DMS 273 treated with DMSO at 0.1 percent for 48 hours (cell line): ENCODE measurements at places on chromosomes 2 and 18.
A peak's percentile ranks its signal among the peaks of the same experiment; 100 is the strongest.

- no peak for DNase-seq
Measured at GRCh38 chr2:166424841-166425240, 49.1 kb upstream of the SCN9A start.

GRCh38 chr2:234839285-234839684 is 112.5 kb upstream of the SH3BP4 start:
- DNase-seq = no peak

DNA sequence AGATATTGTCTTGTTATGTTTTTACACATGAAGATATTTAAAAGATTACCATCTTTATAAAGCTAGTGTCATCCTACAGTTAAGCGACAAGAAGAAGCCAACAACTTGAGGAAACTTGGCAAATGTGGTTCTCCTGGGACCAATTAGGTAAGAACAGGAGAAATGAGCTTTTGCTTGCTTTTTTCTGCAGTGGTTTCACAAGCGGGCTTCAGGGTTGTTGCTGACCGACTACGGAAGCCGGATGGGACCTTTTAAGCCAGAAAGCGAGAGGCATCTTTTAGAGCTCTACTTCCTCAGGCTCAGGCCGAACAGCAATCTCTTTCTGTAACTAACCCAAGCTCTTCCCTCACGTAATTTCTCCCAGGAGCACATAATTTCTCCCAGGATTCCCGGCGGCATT is 256.5 kb downstream of the CNTNAP5 start:
- no peak for DNase-seq

DNA sequence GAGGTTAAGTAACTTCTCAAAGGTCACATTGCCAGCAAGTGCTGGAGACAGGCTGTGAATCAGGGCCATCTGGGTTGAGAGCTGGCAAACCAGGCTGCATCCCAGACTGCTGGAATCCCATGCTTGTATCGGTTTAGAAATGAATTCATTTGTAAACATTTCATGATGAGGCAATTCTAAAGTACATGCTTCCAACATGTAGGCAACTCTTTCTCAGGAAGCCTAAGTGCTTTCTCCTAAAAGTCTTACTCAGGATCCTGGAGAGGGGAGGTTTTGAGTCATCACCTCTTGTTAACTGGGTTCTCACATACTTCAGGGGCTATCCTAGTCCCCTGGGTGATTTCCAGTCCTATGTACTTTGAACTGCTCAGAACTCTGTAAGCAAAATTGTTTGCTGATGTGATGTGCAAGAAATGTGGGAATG is 416.5 kb downstream of the MEIS1 start:
- no peak for DNase-seq

DNA sequence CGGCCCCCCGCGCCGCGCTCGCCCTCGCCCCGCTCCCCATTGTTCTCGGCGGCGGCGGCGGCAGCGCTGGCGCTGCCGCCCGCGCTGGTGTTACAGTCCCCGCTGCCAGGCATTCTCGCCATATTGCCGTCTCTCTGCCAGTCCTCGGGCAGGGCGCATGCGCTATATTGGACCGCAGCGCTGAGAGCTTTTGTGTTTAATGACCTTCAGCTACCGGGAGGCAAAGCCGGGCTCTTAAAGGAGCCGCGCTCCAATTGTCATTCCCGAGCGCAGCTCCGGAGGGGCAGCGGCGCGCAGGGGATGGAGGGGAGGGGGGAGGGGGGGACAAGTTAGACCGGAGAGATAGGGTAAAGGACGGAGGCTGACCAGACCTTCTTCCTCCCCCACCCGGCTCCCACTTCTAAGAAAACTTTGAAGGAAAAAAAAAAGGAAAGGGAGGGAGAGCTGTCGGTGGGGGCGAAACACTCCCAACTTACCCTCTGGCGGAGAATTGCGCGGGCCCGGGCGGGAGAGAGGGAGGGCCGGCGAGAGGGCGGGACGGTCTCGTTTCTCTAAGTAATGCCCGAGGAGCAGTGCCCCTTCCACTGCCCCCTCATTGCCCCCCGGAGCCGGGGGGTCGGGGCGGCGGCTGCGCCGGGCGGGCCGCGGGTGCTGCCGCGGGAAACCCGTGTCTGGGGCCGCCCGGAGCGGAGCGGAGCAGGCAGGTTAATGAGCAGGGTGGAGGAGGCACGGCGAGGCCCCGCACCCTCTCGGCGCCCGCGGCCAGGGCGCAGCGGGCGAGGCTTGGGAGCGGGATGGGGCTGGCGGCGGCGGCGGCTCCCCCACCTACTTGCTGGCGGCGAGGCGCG is at the start of gene KCTD1:
Gene KCTD1, minus strand, starts transcription at position 139 of the 848 bp plus-strand sequence. Its CDS starts 17 bp downstream, at position 122.
- DNase-seq = peak; percentile 37

DNA sequence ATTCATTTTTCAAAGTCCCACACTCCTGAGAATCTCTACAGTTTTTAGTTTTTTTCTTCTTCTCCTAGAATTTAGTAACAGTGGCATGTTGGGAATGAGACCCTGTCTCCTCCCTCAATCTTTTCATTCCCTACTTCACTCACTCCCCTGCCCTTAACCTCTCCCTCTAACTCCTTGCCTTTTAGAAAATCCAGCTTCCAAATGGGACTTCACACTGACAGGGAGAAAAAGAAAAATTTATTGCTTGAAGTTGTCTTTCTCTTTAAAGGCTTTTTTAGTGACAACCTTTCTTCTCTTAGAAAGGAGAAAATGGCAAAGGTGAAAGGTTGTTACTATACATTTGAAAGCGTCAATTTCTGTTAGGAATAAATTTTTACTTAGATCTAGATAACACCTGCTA is 359.2 kb downstream of the CDH7 start:
- no peak for DNase-seq

DNA sequence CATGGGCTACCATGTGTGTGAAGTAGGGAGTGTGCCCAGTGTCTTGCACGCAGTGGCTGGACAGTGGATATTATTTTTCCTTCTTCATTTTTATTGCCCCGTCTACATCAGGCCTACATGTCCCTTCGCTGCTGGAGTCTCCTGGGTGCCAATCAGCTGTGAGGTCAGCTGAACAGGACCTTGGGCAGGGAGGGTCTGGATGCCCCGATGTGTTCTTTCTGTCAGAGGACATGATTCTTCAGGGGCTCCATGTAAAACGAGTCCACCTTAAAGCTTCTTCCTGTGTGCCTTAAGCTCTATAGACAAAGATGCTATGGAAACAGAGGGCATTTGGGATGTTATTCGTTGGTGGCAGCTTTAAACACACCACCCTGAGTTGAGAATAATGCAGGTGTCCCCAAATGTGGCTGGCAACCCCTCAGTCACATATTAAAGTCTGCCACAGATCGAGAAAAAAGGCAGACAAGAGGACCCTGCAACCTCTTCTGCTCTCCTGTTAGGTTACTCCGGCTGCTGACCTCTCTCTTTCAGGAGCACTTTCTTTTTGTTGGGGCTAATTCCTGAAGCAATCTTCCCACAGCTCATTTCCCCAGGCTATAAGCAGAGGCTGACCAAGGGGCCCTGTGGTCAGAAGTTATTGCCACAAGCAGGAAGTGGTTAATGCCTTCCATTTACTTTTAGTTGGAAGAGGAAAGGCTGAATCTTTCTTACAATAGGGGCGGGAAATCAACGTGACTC is 20.0 kb downstream of the GREB1 start:
- DNase-seq = no peak

- no peak for DNase-seq
Measured at GRCh38 chr18:58156516-58156915, 112.5 kb downstream of the NEDD4L start.

DNA sequence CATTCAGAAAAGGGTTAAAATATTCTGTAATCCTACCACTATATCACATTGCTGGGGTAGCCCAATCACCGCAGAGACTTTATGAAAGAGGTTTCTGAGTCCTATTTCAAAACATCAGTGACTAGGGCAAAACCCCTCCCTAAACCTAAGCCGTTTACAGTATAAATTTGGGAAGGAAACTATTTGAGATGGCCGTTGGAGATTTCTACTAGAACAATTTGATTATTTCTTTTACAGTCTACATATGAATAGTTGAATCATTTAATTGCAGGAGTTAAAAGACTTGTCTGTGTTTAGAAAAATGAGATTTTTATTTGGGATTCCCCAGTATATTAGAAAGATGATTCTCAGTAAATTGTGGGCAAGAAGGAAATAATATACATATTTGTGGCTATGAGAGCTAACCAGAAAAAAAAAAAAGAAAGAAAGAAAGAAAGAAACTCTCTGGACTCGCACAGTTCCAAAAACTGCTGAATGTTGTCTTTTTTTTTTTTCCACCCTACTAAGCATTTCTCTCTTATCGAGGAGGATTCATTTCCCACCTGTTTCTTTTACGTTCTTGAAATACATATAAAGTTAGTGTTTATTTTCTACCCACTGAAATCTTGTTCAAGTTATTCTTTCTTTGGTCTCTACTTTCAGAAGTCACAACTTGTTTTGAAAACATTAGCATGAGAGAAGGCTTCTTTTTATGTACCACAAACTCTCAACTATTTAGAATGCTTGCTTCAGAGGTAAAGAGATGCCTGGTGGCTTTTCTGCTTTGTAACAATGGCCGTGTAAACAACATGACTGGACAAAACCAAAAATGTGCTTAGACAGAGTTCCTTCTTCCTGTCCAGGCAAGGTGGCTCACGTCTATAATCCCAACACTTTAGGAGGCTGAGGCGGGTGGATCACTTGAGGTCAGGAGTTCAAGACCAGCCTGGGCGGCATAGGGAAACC is 65.9 kb downstream of the BCL2 start:
- no peak for DNase-seq

DNA sequence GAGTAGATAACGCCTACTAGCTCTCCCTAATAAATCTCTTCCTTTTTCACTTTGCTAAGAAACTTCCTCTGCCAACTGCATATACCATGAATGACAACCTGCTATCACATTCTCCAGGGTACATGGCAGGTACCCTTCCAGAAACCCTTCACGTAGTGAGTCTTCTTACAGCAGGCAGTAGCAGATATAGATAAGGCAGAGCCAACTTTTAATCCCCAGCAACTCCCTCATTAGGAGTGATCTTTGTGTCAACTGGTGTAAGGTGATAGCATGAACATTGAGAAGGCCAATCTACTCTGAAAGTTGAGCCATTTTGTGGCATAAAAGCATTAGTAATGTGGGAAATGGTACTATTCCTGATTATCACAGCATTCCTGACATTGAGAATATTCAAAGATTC is 5.7 kb upstream of the STK17B start:
- no peak for DNase-seq

DNA sequence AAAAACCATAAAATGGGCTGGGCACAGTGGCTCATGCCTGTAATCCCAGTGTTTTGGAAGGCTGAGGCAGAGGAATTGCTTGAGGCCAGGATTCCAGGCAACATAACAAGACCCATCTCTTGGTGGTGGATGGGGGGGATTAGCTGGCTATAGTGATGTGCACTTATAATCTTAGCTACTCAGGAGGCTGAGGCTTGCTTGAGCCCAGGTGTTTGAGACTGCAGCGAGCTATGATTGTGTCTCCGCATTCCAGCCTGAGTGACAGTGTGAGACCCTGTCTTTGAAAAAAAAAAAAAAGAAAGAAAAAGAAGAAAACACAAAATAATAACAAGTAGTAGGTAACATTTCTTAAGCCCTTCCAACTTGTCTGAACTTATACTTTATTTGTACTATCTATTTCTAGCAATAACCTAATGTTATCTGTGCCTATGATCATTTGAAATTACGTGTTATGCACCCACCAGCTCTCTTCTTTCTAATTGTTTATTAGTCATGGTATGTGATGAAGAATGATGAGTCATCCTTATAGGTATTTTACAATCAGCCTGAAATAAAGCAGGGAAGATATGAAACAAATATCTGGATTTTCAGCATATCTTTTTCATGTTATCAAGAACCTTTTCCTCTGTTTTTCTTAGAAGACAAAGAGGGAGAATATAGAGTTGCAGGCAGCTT is 129.3 kb upstream of the UNC80 start:
- no peak for DNase-seq

DNA sequence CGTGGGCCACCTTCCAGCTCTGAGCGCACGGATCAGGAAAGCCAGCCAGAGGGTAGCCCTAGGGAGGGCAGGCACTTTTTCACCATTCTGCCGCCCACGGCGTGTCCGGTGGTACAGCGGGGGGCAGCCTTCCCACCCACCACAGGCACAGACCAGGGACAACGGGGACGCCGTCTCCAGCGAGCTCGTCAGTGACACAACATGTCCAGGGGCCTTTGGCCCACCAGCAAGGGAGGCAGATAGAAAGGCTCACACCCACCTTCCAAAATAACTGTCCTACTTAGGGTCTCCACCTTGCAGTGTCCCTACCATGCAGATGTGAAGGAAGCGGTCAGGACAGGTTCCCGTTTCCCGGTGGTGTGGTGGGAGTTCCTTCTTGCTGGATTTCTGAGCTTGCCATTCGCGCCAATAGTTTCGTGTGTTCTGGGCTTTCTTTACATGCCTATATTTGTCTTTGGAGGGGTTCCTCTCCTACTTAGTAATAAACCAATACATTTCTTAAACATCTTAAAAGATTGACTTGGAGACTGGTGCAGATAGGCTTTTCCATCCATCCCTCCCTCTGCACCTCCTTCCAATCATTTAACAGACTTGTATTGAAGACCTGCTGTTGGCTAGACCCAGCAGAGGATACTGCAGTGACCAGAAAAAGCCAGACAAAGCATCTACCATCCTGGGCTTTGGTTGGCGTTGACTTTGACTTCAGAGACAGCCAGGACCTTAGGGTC is 872 bp downstream of the ASB1 start:
- DNase-seq = no peak
